ENCODE measurements at places on chromosomes 12 and 14. TPM values are rescaled to one million over a fixed set of nuclear protein-coding genes. Genes with fewer than 3 reads are reported as not detected.
A peak's percentile ranks its signal among the peaks of the same experiment; 100 is the strongest.

ATL1 gene
- 1.4 TPM for total RNA-seq

DNA sequence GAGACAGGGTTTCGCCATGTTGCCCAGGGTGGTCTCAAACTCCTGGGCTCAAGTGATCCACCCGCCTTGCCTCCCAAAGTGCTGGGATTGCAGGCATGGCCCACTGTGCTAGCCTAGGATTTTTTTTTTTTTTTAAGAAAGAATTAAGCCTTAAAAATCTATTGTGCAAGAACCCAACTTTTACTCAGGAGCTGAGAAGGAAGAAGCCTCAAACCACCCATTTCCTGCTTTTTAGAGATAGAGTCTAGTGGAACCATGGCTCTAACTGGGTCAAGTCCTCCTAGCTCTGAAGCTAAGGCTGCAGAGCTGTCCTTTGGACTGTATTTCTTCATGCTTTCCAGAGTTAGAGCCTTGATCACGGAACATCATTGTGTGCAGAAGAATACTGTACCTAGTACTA is 1.3 kb upstream of the TSFM start:
- peak overlapping the region; percentile 91 for H3K4me3 ChIP-seq
- H3K27me3 ChIP-seq: no peaks in the 10 kb centered on the region
- peaks cover 3% of the 10 kb centered on the region for H3K36me3 ChIP-seq
- peak overlapping the region; percentile 74 for H3K27ac ChIP-seq
- peaks cover 38% of the 10 kb centered on the region for H3K4me1 ChIP-seq
- peak; percentile 18 for DNase-seq

DNA sequence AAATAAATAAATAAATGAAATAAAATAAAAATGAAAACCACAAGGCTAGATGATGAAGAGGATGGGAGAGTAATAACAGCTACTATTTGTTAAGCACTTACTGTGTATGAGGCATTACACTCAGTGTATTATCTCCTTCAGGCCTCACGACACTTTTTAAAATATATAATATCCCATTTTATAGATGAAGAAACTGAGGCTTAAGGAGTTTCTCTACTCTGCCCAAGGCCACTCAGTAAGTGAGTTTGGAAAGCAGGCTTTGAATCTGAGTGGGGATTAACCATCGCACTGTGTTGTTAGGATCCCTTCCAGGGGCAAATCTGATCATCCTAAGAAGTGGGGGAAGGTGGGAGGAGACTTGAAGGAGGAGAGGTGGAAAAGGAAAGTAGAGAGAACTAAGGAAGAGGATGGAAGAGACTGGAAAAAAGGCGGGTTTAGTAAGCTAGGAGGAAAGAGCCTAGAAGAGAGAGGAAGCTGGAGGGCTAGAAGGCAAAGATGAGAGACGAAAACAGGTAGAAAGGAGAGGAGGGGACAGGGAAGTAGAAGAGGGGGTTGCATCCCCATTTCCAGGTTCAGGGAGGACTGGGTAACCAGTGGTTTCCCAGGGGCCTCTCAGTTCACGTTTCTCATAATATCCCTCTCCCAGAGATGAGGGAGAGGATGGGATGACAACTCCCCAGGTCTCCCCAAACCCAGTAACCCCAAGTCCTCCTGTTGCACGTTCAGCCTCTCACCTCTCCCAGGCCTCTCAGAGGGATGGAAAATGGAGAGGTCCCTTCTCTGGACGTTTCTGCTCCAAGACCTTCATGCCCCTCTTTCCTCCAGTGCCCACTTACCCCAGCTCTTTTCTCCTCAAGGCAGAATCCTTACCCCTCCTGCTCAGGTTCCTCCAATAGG is 1.7 kb downstream of the STAT6 start:
- no peak for DNase-seq
- peak overlapping the region; percentile 88 for H3K4me3 ChIP-seq
- no peaks in the 10 kb centered on the region for H3K27me3 ChIP-seq
- peaks cover 41% of the 10 kb centered on the region for H3K36me3 ChIP-seq
- peak overlapping the region; percentile 98 for H3K27ac ChIP-seq
- peaks cover 48% of the 10 kb centered on the region for H3K4me1 ChIP-seq

IL26 gene
- not detected for total RNA-seq

EML5 gene
- total RNA-seq: 0.69 TPM

DNA sequence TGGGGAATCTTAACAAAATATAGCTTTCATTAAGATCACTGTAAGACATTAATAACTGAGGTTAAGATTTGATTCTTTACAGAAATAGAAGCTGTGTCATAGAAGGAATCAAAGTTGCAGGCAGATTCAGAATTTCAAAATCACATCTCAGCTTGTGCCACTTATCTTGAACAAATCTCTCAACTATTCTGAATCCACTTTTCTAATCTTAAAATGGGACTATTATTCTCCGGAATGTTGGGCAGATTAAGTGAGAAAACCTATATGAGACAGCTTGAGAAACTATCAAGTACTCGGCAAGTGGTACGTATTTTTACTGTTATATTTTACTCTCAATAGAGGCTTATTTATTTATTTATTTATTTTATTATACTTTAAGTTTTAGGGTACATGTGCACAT is 28.4 kb downstream of the PZP start:
- H3K27me3 ChIP-seq: peaks cover 2% of the 10 kb centered on the region
- no peaks in the 10 kb centered on the region for H3K36me3 ChIP-seq
- no peak overlapping the region for H3K27ac ChIP-seq
- no peaks in the 10 kb centered on the region for H3K4me1 ChIP-seq

SLC38A1 gene
- 342 TPM for total RNA-seq

- H3K4me3 ChIP-seq: no peak overlapping the region
- H3K36me3 ChIP-seq: peaks cover 20% of the 10 kb centered on the region
- no peak for DNase-seq
- H3K27ac ChIP-seq: no peak overlapping the region
- no peaks in the 10 kb centered on the region for H3K4me1 ChIP-seq
- no peaks in the 10 kb centered on the region for H3K27me3 ChIP-seq
Measured at GRCh38 chr12:26416550-26416949, 221.2 kb downstream of the SSPN start.

ANKRD33 gene
- not detected for total RNA-seq

GRCh38 chr12:69502345-69503081 is 32.3 kb downstream of the FRS2 start:
- H3K4me1 ChIP-seq: peaks cover 4% of the 10 kb centered on the region
- no peak overlapping the region for H3K27ac ChIP-seq
- H3K27me3 ChIP-seq: no peaks in the 10 kb centered on the region
- H3K36me3 ChIP-seq: no peaks in the 10 kb centered on the region
- no peak for DNase-seq

NXPH4 gene
- 0.49 TPM for total RNA-seq

KRT74 gene
- not detected for total RNA-seq

- H3K27ac ChIP-seq: no peak overlapping the region
- no peaks in the 10 kb centered on the region for H3K27me3 ChIP-seq
- H3K4me3 ChIP-seq: no peak overlapping the region
- no peaks in the 10 kb centered on the region for H3K4me1 ChIP-seq
- H3K36me3 ChIP-seq: peaks cover 2% of the 10 kb centered on the region
Measured at GRCh38 chr14:66959437-66960050, 229.7 kb upstream of the GARIN2 start.

- DNase-seq: no peak
- H3K27ac ChIP-seq: no peak overlapping the region
- peaks cover 91% of the 10 kb centered on the region for H3K36me3 ChIP-seq
- H3K27me3 ChIP-seq: no peaks in the 10 kb centered on the region
Measured at GRCh38 chr14:21399311-21399870, 15.6 kb upstream of the SUPT16H start.

TBC1D30 gene
- total RNA-seq: 0.12 TPM

DNA sequence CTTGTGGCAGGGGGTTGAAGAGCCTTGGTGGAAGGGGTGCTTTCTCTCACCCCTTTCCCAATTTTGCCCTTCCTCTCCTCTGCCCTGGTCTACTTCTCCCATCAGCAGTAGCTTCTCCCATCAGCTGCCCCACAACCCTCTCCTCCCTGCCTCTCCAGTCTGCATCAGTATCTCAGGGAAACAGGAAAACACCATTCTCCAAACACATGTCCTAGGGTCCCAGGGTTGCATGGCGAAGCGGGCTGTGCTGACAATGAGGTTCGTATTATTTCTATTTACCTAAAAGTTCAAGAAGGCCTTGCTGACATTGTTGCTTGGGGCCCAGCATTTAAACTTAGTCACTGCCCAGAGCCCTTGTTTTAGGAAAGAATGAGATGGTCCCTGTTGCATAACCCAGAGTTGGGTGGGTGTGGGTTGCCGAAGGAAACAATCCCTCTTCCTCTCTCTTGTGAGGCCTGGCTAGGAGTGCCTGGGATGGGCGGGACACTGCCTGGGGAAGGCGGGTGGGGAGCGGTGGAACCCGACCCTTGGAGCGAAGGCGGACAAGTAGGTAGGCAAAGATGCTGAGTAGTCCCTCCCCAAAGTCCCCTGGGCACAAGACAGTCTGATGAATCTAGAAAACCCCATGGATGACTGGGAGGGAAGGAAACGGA is 1.3 kb upstream of the IGFBP6 start:
- DNase-seq: no peak
- H3K36me3 ChIP-seq: no peaks in the 10 kb centered on the region
- no peak overlapping the region for H3K27ac ChIP-seq

DNA sequence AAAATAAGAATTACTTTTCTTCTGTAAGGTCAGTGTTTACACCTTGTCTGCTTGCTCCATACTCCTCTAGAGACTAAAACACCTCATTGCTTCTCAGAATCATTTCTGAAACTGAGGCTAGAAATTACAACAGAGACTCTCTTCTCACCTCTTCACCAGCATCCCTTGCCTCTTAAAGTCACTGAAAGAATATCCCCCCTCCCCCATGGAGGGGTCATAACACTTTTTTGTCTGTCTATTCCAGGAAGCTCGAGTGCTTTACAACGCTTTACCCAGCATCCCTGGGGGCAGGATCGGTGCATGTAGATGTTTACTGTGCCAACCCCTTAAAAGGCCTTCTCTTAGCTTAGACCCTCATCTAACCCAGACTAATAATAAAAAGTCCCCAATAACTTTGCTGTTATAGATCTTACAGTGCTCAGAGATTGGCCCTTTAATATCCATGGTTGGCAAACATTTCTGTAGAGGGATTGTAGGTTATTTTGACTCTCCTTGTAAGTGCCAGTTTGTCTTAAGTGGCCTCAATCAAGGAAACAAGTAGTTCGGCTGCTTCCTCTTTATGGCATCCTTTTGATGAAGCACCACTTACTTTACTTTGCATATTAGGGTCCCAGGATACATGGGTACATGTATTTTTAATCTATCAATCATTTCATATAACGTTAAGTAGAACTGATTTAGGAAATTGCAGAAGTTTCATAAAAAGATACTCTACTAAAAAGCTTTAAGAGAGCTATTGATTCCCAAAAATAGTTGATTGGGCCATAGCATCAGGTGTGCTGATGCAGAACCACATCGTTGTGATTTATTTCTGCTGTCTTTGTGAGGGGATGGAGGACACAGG is 29.3 kb downstream of the PRKCH start:
- H3K4me3 ChIP-seq: peak overlapping the region; percentile 75
- peak; percentile 86 for DNase-seq
- H3K36me3 ChIP-seq: no peaks in the 10 kb centered on the region
- H3K27me3 ChIP-seq: no peaks in the 10 kb centered on the region

DNA sequence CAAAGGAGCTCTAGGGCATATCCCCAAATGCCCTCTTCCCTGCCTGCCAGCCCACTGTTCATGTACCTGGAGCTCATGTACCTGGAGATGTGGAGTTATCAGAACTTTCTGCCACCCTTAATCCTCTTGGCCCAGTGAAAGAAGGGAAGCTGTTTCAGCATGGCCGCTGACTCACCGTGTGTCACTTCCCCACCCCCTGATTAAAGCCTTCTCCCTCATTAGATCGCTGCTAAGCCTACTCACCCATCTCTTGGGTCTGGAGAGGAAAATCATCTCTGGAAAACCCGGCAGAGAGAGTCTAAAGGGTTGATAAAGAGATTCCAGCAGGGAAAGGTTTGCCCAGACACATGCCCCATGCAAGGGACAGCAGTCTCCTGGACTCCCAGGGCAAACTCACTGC is 4.5 kb upstream of the LTBP2 start:
- H3K4me3 ChIP-seq: no peak overlapping the region
- H3K27me3 ChIP-seq: no peaks in the 10 kb centered on the region
- no peak for DNase-seq
- H3K27ac ChIP-seq: no peak overlapping the region

GRCh38 chr12:124469193-124469888 is 98.1 kb downstream of the NCOR2 start:
- peak overlapping the region; percentile 61 for H3K27ac ChIP-seq
- H3K36me3 ChIP-seq: peaks cover 32% of the 10 kb centered on the region
- peak overlapping the region; percentile 26 for H3K4me3 ChIP-seq
- DNase-seq: peak; percentile 29
- peaks cover 36% of the 10 kb centered on the region for H3K4me1 ChIP-seq

IQSEC3 gene
- total RNA-seq: 0.05 TPM

- no peak overlapping the region for H3K4me3 ChIP-seq
- H3K36me3 ChIP-seq: no peaks in the 10 kb centered on the region
- no peak for DNase-seq
- H3K27ac ChIP-seq: no peak overlapping the region
- H3K4me1 ChIP-seq: no peaks in the 10 kb centered on the region
- no peaks in the 10 kb centered on the region for H3K27me3 ChIP-seq
Measured at GRCh38 chr14:78683981-78684380, 513.8 kb downstream of the NRXN3 start.

C12orf50 gene
- 0.15 TPM for total RNA-seq

FOXM1 gene
- total RNA-seq: 3.8 TPM

MYF6 gene
- total RNA-seq: not detected

- peaks cover 65% of the 10 kb centered on the region for H3K4me1 ChIP-seq
- H3K36me3 ChIP-seq: peaks cover 58% of the 10 kb centered on the region
- H3K27ac ChIP-seq: peak overlapping the region; percentile 41
- no peak overlapping the region for H3K4me3 ChIP-seq
Measured at GRCh38 chr14:61469781-61470180, 148.4 kb downstream of the PRKCH start.

OAS2 gene
- 82.2 TPM for total RNA-seq

SLC5A8 gene
- not detected for total RNA-seq

GRCh38 chr12:10673659-10674384 is at the start of gene STYK1:
Gene STYK1 (minus strand): TSS chr12:10674052. CDS start chr12:10634618, 39,434 bp downstream.
- peak within 1 kb of the TSS; percentile 4 for H3K4me3 ChIP-seq
- no peak within 1 kb of the TSS for H3K27ac ChIP-seq
- no peaks in the 10 kb centered on the region for H3K36me3 ChIP-seq
- peak; percentile 15 for DNase-seq
- peaks cover 27% of the 10 kb centered on the region for H3K27me3 ChIP-seq

GLS2 gene
- total RNA-seq: 1.3 TPM

DNA sequence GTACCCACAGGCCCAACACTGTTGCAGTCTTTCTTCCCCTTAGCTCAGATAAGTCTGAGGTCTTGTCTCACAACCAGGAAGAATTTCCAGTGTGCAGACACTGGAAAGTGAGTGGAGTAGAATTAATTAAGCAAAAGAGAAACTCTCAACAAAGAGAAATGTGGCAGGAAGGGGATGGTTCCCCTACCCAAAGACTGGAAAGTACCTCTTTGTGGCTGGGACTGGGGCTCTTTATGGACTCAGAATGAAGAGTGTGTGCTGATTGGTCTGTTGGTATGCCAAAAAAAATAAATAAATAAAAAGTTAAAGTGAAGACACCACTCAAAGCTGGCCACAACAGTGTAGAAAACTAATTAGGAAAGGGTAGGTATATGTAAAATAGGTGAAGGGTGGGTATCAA is 26.4 kb downstream of the GLIPR1L1 start:
- no peak for DNase-seq
- no peak overlapping the region for H3K4me3 ChIP-seq
- H3K36me3 ChIP-seq: no peaks in the 10 kb centered on the region

MUCL1 gene
- not detected for total RNA-seq

- peak within 1 kb of the TSS; percentile 58 for H3K4me3 ChIP-seq
- no peaks in the 10 kb centered on the region for H3K36me3 ChIP-seq
- peak; percentile 52 for DNase-seq
- H3K4me1 ChIP-seq: peaks cover 69% of the 10 kb centered on the region
- H3K27ac ChIP-seq: peak within 1 kb of the TSS; percentile 75
Measured at GRCh38 chr12:53231921-53232645, at the start of gene RARG. Gene RARG (minus strand): TSS chr12:53232209. CDS start chr12:53227545, 4,664 bp downstream.

- no peak overlapping the region for H3K27ac ChIP-seq
- no peaks in the 10 kb centered on the region for H3K36me3 ChIP-seq
- no peaks in the 10 kb centered on the region for H3K4me1 ChIP-seq
Measured at GRCh38 chr12:84704856-84705255, 207.7 kb downstream of the SLC6A15 start.
